ENCODE measurements at places on chromosomes 6 and 20. TPM values are rescaled to one million over a fixed set of nuclear protein-coding genes. Genes with fewer than 3 reads are reported as not detected.

The SPTLC3 gene
- total RNA-seq: 13.6 TPM

The ARMC2 gene
- total RNA-seq: 0.71 TPM

The RUNX2 gene
- 10.3 TPM for total RNA-seq

The KCNK16 gene
- not detected for total RNA-seq

The MYH7B gene
- not detected for total RNA-seq

The HLA-DPA1 gene
- total RNA-seq: not detected

The TRIM31 gene
- not detected for total RNA-seq

The DOK5 gene
- 4.0 TPM for total RNA-seq

The FOXF2 gene
- 51.6 TPM for total RNA-seq

The DEFB112 gene
- not detected for total RNA-seq

The SNAP91 gene
- total RNA-seq: not detected

DNA sequence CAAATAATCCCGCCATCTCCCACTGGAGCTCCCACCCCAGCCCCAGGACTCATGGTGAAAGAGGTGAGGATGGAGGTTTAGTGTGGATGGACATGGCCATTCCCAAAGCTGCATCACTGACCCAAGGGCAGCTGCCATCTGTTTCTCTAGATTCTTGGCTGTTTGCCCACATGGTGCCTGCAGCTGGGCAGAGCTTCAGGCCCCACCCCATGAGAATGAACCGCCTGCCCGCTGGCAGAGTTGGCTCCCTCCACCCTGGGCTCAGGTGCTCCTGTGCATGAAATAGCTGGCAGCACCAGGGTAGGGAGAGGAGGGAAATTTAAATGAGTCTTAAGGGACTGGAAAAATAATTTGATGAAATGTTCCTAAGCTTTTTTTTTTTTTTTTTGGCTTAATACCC lies 17.4 kb downstream of the SCML4 start:
- no peak for DNase-seq

DNA sequence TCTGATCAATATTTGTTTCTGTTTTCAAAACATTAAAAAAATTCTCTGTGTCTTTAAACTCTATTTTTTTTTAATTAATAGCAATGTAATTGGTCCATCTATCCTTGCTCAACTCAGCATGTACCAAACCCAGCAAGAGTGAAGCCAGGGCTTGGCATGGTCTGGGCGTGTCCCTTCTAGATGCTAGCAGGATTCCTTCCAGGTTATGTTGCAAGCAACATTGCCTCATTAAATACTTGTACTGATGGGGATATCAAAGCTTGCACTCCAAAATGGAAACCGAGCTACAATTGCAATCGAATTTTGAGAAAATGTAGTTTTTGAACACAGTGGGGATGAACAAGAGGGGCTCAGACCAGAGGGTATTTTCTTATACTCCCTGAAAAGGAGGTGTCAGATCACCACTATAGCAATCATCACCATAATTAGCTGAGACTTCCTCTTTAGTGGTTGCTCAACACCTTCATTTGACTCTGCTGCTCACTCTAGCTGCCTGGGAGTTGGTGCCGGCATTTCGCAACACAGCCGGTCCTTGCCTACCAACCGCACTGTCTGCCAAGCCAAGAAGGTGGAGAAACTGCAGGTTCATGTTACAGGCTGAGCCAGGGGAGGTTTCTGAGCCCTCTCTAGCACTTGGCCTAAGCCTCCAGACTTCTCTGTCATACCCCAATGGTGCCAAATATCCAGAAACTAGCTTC lies 67.8 kb upstream of the RALGAPA2 start:
- no peak for DNase-seq

DNA sequence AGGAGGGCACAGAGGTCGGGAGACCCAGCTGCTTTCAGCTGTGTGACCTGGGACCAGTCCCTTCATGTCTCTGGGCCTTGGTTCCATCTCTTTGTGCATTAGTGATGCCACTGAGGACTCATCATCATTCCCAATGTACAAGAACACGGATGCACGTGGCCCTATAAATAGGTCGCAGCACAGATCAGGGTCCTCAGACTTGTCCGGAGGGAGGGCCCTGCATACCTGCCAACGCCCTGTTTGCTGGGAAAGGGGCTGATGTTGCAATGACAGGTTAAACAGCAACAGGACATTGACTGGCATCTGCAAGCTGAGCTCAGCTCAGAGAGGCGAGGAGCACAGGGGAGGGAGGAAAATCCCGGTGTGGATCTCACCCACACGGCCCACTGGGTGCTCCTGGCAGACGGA lies 21.8 kb downstream of the TGM2 start:
- no peak for DNase-seq

- no peak for DNase-seq
Observed at GRCh38 chr6:36788186-36788585, 51.1 kb downstream of the CPNE5 start.

- DNase-seq: no peak
Observed at GRCh38 chr6:452301-453067, 60.9 kb downstream of the IRF4 start.

GRCh38 chr20:43670423-43670822 lies 3.5 kb downstream of the MYBL2 start:
- DNase-seq: no peak

- no peak for DNase-seq
Observed at GRCh38 chr6:20099156-20099555, 113.1 kb downstream of the MBOAT1 start.

DNA sequence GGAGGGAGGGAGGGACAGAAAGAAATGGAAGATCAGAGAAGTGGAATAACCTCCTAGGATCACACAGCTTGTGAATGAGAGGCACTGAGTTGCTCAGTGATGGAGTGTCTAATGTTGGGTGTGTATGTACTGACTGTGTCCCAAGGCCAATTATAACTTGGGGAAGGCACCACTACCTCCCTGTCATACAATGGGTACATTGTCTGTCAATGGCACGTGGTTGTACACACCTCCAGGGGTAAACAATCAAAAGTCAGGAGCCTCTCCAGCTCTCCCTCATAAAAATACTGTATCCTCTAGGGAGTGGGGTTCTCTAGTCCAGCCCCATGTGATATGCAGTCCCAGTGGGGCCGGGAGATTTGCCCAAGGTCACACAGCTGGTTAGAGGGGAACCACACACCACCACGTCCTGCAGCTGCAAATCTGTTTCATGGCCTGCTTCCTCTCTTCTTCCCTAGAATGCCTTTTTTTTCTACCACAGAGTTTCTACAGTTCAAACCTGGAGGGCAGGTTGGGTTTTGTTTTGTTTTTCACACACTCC lies 112.5 kb downstream of the SNX5 start:
- DNase-seq: no peak

- no peak for DNase-seq
Observed at GRCh38 chr6:89564752-89565427, 73.7 kb downstream of the LYRM2 start.

GRCh38 chr6:155171747-155172449 lies 91.9 kb upstream of the CLDN20 start:
- DNase-seq: no peak

GRCh38 chr6:37723016-37723415 lies 25.3 kb upstream of the MDGA1 start:
- DNase-seq: no peak

DNA sequence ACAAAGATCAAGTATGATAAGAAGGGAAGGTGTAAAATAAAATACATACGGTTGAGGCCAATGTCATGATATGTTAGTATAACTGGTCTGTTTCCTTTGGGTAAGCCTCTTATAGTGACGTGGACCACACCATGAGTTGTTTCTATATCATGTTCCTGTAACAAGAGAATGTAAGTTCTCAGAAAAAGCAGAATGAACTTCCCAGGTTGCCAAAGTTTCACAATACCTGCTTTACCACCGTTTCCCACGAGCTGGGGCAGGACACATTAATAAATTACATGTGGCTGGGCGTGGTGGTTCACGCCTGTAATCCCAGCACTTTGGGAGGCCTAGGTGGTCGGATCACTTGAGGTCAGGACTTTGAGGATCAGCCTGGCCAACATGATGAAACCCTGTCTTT lies 42.6 kb upstream of the SLA2 start:
- DNase-seq: no peak

- DNase-seq: no peak
Observed at GRCh38 chr6:151822252-151823111, 15.0 kb downstream of the ESR1 start.

DNA sequence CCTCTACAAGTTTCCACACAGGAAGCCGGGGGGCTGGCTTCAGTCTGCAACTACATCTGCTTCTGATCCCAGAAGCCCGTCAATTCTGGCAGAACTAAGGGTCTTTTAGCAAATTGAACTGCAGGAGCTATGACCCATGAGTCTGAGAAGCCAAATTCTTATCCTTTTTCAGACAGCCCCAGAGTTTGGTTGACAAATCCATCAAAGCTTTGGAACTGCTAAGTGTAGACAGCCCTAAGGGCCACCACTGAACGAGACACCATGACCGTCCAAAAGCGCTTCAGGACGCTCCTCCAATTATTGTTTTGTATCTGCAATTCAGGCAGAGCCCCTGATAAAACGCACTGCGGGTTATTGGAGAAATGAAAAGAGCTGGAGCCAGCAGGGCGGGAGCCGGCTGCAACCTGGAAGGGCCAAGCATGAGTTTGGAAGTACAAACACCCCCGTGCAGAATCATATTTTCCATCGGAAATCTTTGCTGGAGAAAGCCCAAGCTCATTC lies 67.1 kb downstream of the GNAS-AS1 start:
- DNase-seq: no peak

DNA sequence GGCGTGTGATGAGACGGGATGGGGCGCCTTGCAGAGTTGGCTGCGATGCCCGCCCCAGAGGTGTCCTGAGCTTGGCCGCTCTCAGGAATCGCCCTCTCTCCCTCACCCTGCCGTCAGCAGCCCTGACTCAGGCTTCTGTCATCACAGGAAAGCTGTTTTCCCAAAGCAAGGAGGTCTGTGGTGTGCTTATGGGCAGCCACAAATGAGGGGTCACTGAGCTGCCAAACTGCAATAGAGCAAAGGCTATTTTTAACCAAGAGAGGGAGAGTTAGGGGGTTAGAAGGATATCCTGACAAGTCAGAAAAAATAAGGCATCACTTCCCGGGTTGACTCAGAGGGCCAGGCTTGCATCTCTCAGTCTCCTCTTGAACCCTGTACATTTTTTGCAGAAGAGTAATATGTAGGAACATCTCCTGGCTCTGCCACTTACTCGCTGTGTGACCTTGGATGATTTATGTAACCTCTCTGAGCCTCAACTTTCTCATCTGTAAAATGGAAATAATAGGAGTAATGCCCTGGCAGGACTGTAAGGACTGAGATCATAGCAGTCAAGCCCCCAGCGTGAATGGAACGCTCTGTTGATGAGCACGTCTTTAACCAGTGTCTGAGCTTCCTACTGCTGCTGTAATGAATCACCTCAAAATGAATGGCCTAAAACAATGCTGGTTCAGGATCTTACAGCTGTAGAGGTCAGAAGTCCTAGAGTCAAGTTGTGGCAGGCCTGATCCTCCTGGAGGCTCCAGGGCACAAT lies 181.9 kb downstream of the NFATC2 start:
- peak; percentile 97 for DNase-seq

DNA sequence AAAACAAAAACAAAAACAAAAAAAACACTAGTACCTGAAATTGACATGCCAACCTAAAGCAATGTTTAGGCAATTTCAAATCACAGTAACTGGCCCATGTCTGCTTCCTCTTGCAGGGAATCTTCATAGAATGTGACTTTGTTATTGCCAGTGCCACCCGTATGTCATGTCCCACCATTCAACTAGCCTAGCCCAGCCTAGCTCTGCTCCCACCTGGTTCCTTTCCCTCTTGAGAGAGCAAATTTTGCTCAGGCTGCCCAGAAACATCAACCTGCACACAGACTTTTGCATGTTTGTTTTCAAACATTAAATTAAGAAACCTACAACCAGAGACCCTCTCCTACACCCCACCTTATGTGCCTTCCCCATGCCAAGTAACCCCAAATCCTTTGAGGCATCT lies 124.8 kb upstream of the SLC2A12 start:
- DNase-seq: no peak

DNA sequence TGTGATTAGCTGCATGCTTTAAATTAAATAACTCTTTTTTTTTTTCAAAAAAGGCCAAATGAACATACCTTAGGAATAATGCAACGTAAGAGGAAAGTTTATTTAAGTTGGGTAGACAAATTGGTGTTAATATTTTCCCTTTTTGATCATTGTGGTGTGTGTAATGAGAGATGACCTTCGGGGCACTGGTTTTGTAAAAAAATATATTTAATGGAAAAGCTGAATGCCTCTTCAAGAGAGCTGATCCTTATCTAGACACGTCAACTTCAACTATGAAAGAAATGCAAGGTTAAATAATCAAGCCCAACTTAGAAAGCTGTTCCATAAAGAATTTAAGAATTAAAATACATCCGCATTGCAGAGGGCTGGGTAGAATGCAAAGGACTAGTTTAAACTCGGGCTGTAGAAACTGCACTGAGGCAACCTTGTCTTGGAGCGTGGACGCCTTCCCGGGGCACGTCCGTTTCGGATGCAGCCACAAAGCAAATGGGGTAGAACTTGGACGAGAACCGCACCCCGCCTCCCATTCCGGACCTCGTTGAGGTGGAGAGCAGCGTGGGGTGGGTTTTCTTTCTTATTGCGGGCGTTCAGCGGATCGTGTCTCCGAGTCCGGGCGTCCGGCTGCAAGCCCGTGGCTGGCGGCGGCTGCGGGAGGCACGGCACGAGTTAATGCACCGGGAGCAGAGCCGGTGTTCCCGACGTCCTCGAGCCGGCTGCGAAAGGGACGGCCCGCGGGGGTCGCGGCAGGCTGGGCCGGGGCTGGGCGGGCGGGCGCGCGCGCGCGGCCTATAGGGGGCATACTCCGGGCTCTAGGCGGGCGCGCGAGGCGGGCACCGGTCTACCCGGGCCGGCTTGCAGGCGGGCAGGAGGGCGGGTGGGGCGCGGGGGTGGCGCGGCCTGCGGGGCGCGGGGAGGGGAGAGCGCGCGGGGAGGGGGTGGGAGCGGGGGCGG lies 1.9 kb downstream of the JARID2 start:
- DNase-seq: peak; percentile 64

- no peak for DNase-seq
Observed at GRCh38 chr20:568673-569415, 25.3 kb upstream of the CSNK2A1 start.
